AG04449 (cell line): ENCODE measurements at places on chromosomes 2 and 18.
A peak's percentile ranks its signal among the peaks of the same experiment; 100 is the strongest.

DNA sequence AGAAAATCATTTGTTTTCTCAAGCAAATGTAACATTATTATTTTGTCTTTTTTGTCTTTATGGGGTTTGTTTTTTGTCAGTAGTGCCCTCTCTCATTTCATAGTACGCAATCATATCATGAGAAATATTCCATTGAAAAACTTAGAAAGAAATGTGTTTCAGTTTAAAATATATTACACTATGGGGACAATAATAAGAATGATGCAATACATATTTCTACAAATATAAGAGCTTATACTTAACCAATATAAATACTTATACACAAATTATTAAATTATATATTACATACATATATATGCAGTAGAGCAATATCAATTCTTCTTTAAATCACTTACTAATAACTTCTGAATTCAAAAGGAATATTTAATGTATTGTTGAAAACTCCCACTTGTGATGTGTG is 13.7 kb downstream of the LRRTM4 start:
- no peak for DNase-seq

- peak; percentile 65 for DNase-seq
These were observed 125.6 kb upstream of the MYT1L start for GRCh38 chr2:2456721-2457120.

DNA sequence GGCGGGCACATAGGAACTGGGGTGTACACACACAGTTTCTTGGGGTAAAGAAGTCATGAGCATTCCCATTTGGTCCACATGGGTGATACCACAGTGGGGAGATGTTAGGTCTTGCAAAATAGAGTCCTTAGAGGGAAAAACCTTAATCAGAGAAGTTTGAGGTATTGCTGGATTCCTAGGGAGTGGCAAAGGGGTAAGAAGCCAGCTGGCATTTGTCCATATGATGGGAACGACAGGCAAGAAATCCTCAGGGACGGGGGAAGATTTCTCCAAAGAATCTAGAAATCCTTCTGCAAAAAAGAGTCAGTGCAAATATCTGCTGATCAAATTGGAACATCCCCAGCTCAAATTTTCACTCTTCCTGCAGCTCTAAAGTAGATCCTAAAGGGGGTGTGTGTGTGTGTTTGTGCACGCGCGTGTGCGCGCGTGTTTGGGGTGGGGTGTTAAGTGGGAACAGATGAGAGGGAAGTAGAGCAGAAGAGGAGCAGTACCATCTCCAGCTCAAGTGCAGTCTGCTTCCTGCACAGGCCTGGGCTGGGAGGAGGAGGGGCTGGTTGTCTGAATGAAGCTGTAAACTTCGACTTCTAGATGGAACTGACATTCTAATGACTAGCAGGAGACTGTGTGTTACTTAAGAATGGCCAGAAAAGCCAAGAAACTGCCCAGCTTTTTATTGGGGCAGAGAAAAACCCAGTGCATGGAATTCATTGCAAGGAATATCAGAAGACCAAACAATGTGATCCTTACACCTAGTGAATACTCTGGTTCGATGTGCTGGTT is 168.0 kb downstream of the SPP2 start:
- DNase-seq, result no peak

- no peak for DNase-seq
These were observed 8.6 kb upstream of the IL36A start for GRCh38 chr2:112996635-112997034.

- DNase-seq, result no peak
These were observed 147.6 kb upstream of the HDAC4 start for GRCh38 chr2:239548451-239548871.

DNA sequence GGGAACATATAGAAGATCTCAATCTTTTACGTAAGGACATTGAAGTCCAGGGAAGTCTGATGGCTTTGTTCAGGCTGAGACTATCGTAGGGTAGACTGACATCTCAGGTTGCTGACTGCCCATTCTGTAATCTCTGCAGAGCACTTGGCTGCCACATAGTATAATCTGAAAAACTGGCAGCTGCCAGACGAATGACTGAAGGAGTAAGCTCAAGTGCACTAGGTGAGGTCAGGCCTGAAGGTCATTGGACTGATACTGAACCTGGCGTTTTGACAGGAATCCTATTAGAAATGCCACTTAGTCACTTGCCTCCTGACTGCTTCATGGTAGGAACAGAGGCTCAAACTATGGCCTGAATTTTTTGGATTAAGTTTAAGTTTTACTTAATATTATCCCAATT is 23.5 kb downstream of the GPD2 start:
- no peak for DNase-seq

DNA sequence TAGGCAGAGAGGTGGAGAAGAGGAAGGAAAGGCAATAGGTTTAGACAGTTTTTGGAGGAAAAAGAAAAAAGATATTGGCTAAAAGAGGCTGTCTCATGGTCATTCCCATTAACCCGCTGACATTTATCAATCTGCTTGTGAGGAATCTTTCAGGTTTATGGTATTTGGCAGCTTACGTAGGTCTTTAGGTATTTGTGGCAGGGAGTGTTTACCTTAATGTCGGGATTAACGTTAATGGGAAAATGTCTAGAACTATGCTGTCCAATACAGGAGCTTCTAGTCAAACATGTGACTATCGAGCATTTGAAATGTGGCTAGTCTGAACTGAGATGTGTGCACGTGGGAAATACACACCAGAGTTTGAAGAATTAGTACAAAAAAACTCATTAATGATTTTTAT is 144.2 kb downstream of the BABAM2 start:
- no peak for DNase-seq

DNA sequence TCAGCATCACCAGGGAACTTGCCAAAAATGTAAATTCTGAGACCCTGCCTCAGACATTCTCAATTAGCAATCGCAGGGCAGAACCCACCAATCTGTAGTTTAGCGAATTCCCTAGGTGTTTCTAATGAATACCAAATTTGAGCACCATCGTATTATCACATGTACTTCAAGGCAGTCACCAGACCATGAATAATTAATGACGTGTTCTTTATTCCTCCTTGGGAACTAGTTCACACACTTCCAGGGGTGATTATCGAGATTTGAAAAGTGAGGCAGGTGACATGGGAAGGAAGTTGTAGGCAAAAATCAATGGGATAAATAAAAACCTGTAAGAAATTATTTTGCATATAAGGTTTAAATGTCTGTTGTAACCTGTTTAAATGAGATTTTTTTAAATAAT is 102.5 kb upstream of the CRIM1 start:
- no peak for DNase-seq

DNA sequence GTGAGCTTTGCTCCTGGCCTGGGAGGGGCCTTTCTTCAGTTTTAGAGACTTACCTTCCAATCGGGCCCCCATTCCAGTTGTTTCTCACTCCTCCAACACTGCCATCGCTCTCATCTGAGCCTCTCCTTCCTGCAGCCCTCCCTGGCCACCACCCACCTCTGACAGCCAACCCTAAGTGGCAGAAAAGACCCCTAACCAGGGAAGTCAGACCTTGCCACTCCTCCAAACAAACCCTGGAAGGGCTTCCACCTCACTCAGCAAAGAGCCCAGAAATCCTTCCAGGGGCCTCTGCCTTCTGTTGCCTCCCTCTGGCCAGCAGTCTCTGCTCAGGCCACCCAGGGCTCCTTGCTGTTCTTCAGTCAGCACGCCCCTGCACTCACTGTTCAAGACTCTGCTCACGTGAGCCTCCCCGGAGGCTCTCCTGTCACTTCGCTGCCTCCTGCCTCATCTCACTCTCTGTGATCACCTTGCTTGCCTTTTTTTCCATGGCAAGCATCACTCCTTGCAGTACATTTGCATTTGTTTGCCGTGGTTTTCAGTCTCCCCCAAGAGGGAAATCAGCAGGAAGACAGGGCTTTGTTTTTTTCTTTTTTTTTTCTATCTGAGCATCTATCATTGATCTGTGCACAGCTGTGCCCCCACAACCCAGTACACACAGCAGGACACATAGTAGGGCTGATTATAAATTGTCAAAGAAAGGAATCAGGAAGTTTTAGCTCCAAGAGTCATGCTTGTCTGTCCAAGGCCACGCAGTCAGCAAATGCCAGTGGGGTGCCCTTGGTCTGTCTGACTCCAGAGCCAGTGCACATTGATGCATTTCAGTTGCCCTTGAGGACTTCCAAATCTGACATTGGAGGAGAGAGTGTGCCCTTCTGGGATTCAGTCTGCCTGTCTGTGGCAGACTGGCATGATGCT is 83.9 kb downstream of the INHBB start:
- no peak for DNase-seq

DNA sequence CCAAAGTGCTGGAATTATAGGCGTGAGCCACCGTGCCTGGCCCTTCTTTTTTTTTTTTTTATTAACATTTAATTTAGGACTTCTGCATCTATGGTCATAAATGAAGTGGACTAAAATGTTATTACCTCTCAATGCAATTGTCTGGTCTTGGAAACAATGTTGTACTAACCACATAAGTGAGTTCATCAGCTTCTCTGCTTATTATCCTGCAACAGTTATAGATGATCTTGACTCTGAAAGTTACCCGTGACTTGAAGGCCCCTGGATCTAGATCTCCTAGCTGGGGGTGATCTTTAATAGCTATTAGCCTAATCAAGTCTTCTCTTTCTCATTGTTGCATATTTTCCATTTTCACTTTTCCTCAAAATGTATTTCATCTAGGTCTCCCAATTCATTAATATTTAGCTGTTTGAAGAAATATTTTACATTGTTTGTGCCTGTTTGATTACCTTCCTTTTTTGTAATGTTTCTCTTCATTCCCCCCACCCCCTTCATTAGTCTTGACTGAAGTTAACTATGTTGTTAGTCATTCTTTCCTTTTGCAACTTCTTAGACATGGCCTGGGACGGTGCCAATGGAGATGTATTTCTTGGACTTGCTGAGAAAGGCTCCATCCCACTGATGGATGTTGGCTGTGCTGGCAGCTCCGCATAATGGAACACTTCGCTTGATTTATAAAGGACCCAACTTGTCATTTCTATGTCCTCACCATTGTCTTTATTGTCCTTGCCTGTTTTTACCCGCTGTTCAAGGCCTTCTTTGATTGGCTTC is 141.6 kb upstream of the RIOK3 start:
- no peak for DNase-seq

GRCh38 chr2:25347205-25347815 is 5.6 kb upstream of the DNMT3A start:
- no peak for DNase-seq

GRCh38 chr2:168490015-168490874 is 34.2 kb downstream of the CERS6 start:
- DNase-seq, result no peak

DNA sequence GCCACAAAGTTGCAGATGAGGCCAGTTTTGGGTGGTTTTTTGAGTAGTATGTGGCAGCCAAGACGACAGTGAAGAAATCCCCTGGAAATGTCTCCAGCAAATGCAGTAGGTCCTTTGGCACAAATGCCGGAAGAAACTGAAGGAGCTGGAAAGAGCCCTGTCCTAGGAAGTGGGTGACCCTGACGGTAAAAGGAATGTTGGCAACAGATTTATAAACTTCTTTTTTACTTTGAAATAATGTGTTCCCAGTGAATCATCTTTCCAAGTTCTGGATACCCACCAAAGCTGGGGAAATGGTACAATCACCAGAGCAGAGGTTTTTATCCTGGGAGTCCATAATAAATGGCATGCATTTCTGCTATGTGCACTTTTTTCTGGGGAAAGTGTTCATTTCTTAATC is 112.9 kb downstream of the CSRNP3 start:
- DNase-seq, result no peak

- DNase-seq, result no peak
These were observed 68.0 kb downstream of the NPAS2 start for GRCh38 chr2:100887713-100888495.

DNA sequence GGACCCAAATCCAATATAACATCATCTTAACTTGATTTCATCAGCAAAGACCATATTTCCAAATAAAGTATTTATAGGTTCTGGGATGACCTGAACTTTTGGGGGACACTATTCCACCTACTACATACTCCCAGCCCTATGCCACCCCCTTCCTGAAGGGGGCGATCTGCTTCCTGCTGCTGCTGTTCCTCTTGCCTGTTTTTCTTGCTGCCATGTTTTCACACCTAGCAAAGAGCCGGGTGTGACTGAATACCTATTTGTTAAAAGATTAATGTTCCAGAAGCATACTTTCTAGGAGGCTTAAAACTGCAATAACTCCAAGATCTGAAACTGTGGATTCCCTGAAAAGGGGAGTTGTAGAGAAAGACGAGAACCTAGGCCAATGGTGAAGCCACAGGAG is 89.7 kb downstream of the ICOS start:
- DNase-seq, result no peak

DNA sequence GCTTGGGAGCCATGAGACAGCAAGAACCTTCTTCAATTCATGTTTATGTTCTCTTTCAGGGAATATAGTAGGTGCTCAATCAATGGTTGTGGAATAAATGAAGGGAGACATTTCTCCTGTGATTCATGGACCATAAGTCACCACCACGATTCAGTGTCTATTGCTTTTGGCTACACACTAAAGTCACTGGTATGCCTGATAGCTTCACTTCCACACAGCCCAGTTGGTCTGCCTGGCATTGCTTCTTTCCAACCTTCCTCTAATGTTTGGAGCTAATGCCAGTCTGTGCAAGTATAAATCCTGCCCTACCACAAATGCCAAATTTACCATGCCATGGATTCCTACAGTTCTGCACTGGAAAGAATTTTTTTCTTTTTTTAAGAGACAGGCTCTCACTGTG is 1.3 kb upstream of the CXCR1 start:
- DNase-seq, result no peak

GRCh38 chr2:218962859-218963492 is 3.5 kb downstream of the CDK5R2 start:
- DNase-seq, result no peak

- peak; percentile 4 for DNase-seq
These were observed 292.4 kb downstream of the TRIB2 start for GRCh38 chr2:13009027-13009642.

DNA sequence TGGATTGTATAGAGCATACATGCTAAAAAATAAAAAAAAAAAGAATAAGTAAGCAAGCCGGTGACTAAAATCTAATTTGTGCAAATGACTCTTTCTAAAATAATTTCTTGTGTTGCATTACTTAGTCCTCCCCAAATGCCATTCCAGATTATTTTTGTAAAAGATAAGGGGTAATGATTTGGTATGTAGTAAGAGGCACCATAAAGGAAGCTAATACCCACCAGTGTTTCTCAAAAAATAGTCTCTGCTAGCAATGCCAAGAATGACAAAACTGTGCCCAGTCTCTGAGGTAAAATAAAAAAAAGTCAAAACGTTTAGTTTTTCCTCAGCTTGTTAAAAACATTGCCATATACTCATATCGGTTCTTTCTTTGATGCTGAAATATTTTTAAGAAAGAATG is 2.7 kb downstream of the METTL5 start:
- no peak for DNase-seq

GRCh38 chr2:2050446-2050845 is 280.6 kb downstream of the MYT1L start:
- DNase-seq, result no peak

GRCh38 chr2:794554-795241 is 117.5 kb upstream of the TMEM18 start:
- no peak for DNase-seq

- no peak for DNase-seq
These were observed 20.2 kb upstream of the KLF11 start for GRCh38 chr2:10022966-10023662.

- no peak for DNase-seq
These were observed 90.9 kb downstream of the RNF144A start for GRCh38 chr2:7007846-7008741.
